ENCODE measurements at places on chromosomes 13 and 19.

GRCh38 chr13:20144141-20144850 lies 16.6 kb downstream of the GJA3 start:
- no peak for DNase-seq

DNA sequence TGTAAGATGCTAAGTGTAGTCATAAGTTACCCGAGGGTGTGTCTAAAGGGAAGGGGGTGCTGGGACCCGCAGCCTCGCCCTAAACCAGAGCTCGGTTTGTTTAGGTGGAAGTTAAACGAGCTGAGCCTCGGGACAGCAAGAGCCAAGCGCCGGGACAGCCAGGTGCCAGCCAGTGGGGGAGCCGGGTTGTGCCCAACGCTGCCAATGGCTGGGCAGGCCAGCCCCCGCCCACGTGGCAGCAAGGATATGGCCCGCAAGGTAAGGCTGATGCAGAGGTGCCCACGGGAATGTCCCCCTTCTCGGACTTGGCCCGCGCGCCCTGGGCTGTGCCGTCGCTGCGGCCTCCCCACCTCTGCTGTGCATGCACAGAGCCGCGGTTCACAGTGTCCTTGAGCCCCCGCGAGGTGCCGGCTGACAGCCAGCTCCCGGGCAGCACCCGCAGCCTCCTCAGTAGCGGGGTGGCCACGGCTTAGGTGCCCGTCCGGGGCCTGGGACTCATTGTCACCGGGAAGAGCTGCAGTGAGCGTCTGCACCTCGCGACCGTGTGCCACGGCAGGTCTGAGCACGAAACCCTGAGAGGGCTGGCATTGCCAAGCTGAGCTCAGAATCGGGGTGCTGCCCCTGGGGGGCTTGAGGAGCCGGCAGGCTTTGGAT lies 9.3 kb upstream of the RPS15 start:
- DNase-seq: no peak

- no peak for DNase-seq
Measured at GRCh38 chr13:53200498-53201453, 172.2 kb downstream of the OLFM4 start.

DNA sequence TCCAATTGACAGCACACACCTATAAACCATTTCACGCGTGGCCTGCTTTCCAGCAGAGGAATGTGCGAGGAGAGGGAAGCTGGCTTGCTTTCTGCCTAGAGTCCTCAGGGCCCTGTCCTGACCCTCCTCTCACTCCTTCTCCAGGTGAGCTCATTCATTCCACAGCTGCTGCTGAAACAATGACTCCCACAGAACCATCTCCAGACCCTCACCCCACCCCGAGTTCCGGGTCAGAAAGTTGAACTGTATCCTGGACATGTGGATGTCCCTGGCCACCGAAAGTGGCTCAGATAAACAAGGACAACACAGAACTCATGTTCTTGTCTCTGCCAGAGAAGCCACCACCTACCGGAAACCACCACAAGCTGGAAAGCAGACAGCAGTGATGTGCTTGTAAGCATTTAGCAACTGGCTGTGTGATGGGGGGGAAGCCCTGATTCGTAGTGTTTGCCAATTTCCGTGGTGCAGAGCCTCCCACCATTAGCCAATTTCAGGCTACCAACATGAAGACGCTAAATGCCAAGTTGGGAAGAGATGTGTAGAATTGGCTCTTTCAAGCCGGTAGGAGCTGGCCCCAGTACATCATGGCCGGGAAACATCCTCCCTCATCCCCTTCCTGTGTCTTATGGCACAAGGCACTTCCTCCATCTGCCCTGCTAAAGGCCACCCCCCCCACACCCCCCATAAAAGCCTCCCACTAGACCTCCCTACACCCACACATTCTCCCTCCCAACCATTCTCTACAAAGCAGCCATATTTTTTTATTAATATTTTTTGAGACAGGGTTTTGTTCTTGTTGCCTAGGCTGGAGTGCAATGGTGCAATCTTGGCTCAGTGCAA lies 5.0 kb downstream of the SYCE2 start:
- no peak for DNase-seq

GRCh38 chr19:32889137-32889934 lies 19.8 kb upstream of the SLC7A9 start:
- no peak for DNase-seq

Data from fibroblast of the aortic adventitia (primary cell).